Dermis blood vessel endothelial cell (primary cell): ENCODE measurements at places on chromosomes 3 and 15.

DNA sequence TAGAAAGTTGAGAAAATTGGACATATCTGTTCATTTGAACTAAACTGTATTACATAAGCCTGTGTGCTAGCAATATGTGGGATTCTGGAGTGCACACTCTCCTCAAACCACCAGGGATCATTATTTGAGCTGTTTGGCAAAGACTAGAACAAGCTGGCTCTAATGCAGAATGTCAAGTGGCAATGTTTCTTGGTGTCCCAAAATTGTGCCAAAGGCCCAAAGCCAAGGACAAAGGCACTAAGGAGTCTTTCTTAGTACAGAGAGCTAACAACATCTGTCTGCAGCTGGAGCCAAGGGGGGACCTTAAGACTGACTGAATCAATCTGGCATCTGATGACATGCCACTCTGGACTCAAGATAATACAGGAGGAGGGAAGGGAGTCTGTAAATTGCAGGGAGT is 76.7 kb upstream of the STRIT1 start:
- DNase-seq, result no peak

DNA sequence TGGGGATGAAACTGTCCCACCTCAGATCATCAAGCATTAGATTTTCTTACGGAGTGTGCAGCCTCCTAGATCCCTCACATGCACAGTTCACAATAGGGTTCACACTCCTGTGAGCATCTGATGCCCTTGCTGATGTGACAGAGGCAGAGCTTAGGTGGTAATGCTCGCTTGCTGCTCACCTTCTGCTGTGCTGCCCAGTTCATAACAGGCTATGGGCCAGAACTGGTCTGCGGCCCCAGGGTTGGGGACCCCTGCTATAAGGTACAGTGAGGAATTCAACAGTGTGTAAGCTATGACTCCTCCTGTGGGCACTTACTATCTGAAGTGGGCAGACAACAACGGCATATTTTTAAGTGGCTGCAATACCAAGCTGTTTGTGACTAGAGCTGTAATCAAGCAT is 187.9 kb upstream of the BHLHE40 start:
- DNase-seq, result no peak

- DNase-seq, result no peak
Measured at GRCh38 chr3:168127466-168127865, 31.7 kb upstream of the GOLIM4 start.

DNA sequence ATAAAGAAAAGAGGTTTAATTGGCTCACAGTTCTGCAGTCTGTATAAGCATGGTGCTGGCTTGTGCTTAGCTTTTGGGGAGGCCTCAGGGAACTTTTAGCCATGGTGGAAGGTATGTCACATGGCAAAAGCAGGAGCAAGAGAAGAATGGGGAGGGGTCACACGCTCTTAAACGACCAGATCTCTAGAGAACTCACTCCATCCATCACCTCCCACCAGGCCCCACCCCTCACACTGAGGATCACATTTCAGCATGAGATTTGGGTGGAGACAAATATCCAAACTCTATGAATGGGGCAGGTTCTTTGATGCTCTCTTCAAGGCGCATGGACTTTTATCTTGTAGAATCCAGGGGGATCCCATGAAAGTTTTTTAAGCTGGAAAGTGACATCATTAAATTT is 75.7 kb downstream of the ITPR1 start:
- DNase-seq, result no peak

- DNase-seq, result no peak
Measured at GRCh38 chr3:36496684-36497633, 116.7 kb downstream of the STAC start.

DNA sequence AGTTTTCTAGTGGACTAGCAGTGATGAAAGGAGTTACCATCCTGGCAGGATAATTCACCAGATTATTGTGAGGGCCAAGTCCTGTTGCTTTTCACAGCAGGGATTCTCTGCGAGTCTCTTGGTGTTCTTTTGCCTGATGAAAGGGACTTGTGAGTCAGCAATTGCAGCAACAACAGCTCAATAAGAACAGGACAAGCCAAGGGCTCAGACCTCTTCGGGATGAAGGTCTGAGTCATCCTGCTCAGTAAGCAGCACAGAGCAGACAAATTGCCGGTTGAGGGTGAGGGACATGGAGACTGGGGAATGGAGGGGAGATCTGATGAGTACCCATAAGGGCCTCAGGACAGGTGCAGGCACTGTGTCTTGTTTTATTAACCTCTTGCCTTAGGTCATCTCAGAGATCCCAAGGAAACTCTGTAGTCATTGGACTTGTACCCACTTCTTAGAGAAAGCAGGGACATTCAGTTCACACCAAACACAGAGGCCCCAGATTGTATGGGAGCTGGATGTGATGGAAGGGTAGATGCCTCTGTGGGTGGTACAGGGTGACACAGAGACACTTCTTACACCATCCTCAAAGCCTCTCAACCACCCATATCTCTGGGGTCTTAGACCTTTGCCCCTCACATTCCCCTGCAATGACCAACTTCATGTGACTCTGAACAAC is 173.8 kb upstream of the TLE3 start:
- DNase-seq, result peak; percentile 93

GRCh38 chr3:12392101-12392878 is 92.0 kb upstream of the TSEN2 start:
- no peak for DNase-seq

DNA sequence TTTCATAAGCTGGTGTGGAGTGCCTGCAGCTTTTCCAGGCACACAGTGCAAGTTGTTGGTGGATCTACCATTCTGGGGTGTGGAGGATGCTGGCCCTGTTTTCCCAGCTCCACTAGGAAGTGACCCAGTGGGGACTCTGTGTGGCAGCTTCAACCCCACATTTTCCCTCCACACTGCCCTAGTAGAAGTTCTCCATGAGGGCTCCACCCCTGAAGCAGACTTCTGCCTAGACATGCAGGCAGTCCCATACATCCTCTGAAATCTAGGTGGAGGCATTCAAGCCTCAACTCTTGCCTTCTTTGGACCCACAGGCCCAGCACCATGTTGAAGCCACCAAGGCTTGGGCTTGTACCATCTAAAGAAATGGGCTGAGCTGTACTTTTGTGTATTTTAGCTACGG is 206.2 kb upstream of the GRM7 start:
- DNase-seq, result no peak

- no peak for DNase-seq
Measured at GRCh38 chr3:6716420-6716819, 144.5 kb upstream of the GRM7 start.

DNA sequence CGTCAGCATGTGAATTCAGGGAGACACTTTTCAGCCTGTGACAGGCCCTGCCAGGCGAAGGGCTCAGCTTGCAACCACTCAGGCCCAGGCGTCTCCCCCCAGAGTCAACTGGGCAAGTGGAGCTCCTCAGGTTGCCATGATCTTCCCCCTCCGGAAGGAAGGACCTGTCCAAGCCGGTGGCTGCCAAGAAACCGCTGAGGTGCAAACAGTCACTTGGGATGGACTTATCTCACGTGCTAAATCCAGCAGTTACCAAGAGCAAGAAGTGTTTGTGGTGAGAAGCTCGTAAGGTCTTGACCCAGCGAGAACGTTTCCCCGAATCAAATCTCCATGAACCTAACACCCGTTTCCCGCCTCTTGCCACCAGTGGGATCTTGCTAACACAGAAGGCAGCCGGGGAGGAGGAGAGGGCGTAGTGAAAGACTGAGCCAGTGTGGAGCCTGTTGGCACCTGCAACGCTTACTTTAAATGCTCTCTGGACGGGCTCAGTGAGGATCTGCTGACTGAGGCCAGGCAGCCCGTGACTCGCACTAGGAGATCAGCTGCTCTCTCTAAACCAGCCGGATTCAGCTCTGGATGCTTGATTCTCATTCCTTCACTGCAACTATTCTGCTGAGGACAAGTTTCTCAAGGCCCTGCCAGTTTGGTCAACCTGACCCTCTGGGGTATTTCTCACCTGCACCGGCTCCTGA is 39.0 kb downstream of the IQSEC1 start:
- DNase-seq, result no peak

DNA sequence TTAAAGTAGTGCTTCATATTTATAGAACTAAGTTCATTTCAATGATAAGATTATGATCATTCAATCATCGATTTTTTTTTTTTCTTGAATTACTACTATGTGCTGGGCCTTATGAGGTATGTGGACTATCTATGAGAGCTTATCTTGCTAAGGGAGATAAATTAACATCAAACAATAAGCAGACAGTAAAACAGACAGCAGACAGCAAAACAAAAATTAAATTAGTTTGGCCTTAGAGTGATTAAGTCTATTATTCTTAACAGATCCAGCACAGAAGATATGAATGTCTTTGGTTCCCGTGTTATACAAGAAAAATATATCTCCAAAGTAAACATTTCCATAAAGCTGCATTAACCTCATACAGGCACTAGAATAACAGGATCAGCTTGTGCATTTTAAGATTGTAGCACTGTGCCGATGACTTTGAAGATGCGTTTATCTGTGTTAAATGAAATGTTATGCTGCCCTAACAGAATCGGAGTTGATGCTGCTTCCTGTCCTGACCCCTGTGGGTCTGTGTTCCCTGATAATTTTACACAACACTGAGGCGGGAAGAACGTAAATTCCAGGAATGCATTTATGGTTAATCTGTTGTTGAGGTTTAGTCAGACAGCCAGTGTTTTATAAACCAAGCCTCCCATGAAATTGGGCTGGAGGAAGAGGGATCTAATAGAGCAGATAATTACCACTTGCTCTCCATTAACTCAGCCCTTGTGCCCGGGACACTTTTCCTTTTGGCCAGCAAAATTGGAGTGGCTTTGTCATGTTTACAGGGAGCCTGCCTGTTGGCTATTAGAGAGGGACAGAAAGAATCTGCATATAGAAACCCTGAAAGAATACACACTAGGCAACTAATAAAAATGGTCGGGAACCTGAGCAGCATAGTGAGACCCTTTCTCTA is 80.8 kb downstream of the GHSR start:
- peak; percentile 52 for DNase-seq

DNA sequence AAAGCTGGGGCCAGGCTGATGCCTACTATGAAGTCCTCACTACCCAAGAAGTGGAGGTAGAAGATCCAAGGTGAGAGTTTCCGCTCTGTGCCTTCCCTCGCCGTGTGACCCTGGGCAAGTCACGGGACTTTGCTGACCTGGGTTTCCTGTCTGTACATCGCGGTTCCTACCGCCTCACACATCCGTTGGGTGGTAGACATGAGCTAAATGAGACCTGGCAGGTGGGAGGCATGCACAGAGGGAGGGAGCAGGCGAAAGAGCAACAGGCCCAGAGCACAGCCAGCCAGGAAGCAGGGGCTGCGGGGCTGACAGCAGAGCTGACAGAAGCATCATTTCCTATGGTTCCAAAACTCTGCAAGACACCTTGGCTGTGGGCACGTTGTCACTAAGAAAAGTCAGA is 157.3 kb upstream of the BHLHE40 start:
- no peak for DNase-seq
